ENCODE measurements at places on chromosomes 4 and X.

GRCh38 chr4:158811216-158811540 lies 42.4 kb downstream of the FNIP2 start:
- DNase-seq, result no peak

DNA sequence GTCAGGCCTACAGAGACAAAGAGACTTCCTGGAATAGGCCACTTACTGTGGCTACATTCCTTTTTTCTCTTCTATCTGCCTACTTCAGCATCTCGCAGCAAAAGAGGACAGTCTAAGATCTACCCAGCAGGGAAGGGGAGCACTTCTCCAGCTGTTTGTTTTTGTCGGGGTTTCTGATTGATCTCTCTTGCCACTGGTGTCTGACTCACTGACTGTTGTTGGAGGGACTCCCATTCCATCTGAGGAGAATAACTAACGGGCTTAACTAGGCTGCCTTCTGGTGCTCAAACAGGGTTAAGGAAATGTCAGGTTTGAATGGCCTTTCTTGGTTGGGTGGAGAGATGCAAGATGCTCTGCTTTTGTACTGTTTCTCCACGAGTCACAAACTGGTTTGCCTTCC lies 100.2 kb upstream of the TMEM164 start:
- DNase-seq, result peak; percentile 19

GRCh38 chr4:55258152-55258865 lies 87.7 kb upstream of the SRD5A3 start:
- DNase-seq, result peak; percentile 4

DNA sequence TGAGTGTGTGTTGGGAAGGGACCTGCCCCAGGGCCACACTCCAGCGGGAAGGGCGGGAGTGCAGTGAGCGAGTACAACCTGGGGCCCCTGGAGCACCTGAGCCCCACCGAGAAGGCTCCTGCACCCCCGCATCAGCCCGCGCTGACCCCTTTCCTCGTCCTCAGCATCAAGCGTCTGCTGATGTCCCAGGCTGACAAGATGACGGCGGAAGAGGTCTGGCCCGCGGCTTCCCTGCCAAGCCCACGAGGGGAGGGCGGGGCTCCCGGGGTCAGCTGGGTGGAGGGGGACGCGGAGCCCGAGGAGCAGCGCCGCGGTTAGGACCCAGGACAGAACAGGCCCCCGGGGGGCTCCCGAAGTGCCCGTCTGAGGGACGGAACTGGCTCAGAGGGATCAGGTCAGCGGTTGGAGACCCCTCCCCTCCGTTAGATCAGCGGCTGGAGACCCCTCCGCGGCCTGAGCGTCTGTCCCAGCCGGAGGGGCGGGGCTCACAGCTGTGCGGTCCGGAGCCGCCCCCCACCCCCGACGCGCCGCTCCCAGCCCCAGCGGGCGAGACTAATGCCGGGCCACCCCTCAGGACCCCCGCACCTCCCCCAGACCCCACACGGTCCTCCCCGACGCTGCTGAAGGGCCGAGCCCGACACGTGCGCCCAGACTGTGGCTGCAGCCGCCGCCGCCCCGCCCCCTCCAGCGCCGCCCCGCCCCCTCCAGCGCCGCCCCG lies 6.7 kb downstream of the MYL5 start:
- peak; percentile 58 for DNase-seq

DNA sequence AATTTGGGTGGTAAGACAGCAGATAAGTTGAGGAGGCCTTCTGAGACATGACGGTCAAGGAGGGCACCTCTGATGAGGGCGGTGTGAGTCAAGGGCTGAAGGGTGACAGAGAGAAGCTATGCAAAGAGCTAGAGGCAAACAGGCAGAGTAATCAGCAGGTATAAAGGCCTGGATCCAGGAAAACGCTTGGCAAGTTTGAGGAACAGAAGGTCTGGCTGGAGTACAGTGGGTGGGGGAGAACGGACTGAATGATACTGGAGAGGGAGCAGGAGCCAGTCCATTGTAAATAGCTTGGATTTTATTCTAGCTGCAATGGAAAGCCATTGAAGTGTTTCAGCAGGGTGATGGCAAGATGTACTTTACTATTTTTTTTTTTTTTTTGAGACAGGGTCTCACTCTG lies 39.3 kb downstream of the RAB33B start:
- DNase-seq, result no peak

GRCh38 chr4:189294574-189294973 lies 646.1 kb upstream of the FRG1 start:
- no peak for DNase-seq

DNA sequence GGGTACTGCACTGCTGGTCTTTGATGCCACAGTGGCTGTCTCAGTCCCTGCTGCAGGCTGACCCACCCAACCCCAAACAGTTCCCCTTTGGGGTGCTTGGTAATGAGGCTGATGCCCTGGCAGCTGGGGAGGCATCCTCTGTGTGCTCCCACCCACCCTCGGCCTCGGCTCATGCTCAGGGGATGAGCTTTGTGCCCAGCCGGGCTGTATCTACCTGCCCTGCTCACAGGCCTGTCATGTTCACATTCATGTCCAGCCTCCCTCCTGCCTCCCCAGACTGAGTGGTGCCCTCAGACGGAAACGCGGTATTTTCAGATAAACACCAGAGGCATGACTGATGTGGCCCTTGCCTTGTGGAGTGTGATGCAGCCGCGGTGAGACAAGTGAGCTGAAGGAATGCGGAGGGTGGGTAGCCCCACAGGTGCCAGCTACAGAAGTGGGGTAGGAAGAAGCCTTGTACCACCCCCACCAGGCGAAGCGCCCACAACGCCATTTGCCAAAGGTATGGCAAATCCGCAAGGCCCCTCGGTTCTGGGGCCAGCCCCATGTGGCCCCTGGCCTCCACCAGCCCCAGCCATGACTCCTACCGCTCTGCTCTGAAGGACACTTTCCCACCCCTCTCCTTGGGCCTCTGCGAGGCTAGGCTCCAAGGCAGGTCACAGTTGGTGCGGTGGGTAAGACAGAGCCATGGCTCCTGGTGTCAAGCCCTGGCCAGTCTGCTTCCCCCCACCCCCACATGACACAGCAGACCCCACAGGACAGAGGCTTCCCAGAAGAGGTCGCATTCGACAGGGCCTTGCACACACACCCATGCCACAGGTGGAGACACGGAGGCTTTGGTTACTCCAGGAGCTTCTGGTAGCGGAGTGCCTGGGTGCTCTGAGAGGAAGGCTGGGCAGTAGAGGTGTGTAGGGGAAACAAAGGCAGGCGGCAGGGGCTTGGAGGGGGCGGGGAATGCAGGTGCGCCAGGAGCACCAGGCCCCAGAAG lies 1.8 kb upstream of the RENBP start:
- no peak for DNase-seq

- peak; percentile 98 for DNase-seq
These were observed 54.1 kb downstream of the APBB2 start for GRCh38 chr4:41160012-41160789.

GRCh38 chr4:138579146-138579545 lies 337.0 kb upstream of the SLC7A11 start:
- no peak for DNase-seq

DNA sequence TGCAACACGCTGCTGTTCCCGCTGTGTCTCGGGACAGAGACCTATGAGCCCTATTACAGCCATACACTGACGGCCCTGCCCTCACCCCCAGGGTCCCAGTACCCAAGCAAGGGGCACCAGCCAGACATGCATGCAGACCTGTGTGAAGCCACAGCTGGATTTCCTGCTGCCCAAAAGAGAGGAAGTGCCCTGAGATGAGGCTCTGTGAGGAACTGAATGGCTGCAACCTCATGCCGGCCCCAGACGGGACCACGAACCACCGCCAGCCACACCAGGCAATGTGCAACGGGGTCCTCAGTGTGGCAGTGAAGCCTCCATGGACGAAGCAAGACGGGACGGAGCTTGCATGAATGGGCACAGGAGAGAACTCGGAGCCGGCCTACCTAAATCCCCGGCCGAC lies 21.1 kb downstream of the CTBP1 start:
- no peak for DNase-seq

- peak; percentile 59 for DNase-seq
These were observed 103.6 kb downstream of the UCHL1 start for GRCh38 chr4:41360214-41360920.

- peak; percentile 69 for DNase-seq
These were observed 14.0 kb downstream of the SORCS2 start for GRCh38 chr4:7206385-7206784.

DNA sequence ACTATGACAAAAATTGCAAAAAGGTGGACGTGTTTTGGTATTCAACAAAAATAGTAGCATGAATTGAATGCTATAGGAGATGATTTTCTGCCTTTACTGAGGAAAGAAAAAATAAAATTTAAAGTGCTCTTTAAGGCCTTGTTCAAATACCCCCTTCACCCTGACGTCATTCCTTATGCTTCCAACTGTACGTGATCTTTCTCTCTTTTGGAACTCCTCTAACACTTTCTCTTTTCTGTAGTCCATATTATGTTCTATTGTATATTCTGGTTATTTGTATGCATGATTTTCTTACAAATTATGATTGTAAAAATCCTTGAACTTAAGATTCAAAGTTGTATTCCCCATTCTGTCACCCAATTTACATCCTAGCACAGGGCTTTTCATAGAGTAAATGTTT lies 100.5 kb downstream of the POU4F2 start:
- DNase-seq, result no peak

- DNase-seq, result no peak
These were observed 16.0 kb upstream of the SEPTIN6 start for GRCh38 chrX:119708936-119709335.

All from ELR (cell line).